Daoy (cell line): ENCODE measurements at places on chromosomes 12 and 14. TPM values are rescaled to one million over a fixed set of nuclear protein-coding genes. Genes with fewer than 3 reads are reported as not detected.
A peak's percentile ranks its signal among the peaks of the same experiment; 100 is the strongest.

DNA sequence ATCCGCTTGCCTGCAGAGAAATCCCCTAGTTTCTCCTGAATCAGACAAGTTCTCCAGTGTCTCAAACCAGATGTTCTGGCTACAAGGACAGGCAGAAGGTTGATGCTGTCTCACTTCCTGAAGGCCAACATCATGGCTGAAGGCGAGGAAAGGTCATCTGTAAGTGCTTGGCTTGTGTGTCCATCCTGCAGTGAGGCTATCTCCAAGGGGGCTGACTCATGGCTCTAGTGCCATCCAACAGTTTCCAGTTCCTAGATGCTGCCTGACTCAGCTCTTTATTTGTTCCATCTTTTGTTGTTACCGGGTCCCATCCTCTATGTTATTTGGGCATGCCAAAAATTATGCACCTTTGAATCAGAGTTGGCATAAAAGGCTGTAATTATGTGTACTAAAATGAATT is 232.1 kb upstream of the TBX3 start:
- peak; percentile 64 for DNase-seq

DNA sequence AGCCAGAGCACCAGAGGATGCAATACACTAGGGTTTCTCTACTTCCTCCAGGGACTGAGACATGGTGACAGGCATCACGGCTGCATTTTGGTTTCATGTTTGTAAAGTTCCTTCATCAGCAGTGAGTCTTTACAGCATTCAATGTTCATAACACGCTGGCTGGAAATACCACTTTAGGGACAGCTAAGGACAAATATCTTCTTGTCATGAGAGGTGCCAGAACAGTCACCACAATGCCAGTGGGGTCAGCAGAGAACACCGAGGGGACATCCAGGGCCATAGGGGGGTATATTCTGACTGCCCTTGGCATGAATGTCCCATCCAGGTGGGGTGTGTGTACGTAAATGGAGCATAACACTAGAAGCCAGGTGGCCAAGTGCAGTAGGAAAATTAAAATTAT is 72.3 kb downstream of the CCDC60 start:
- no peak for DNase-seq

- DNase-seq: no peak
Measured at GRCh38 chr12:107440606-107441005, 245.0 kb upstream of the PWP1 start.

DNA sequence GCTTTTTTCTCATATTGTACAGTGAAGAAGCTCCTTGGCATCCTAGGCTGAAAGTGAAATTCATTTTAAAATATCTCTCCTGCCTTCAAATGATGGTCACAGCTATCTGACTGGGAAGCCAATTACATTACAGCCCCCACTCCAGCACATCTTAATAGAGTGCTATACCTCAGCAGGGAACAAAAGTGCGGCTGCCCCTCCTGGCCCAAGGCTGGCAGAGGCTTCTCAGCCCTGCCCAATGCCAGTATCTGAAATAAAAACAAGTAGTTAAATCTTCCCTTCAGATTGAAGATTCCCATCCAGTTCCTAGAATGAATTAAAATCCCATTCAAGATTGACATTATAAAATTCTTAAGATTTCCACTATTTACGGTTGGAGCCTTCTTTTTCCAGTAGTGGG is 54.9 kb upstream of the GNG2 start:
- no peak for DNase-seq

DNA sequence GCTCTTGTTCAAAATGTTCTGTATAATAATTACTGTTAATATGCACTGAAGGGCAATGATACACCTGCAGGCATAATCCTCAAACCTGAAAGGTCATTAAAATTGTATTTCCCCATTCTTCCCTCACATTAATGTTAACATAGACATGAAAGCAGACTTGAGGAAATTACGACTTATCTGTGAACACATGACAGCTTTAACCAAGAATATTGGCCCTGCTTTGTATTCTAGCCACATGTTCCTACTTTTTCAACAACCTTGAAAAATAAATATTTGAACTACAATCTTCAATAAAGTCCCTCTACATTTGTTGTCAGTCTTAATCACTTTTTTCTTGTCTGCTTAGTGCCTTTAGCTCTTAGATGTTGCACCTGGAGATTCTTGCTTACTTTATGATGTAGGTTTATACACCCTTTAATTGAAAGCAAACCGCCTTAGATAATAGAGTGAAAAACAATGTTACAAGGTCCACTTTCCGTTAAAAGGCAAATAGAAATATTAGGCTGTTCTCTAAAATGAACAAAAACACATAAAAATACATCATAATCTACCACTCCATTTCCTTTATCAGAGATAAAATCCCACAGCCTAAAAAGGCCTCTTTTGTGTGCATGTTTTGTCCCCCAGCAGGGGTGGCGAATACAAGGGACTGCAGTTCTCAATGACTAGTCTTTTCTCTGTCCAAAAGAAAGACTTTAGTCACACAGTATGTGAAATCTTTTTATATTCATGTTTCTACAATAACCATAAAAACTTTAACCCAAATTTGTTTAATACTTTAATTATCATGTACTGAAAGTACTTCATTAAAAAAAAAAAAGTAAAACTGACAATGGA is 55.9 kb downstream of the ZFC3H1 start:
- DNase-seq: no peak

Gene DHH
- not detected in 2 replicates for total RNA-seq
